Immature natural killer cell (primary cell): ENCODE measurements at places on chromosomes 5 and 9. TPM values are rescaled to one million over a fixed set of nuclear protein-coding genes. Genes with fewer than 3 reads are reported as not detected.

- no peak for DNase-seq
- H3K4me1 ChIP-seq = no peaks in the 10 kb centered on the region
- H3K27me3 ChIP-seq = peaks cover 2% of the 10 kb centered on the region
- peaks cover 4% of the 10 kb centered on the region for H3K36me3 ChIP-seq
- H3K4me3 ChIP-seq = no peak overlapping the region
Measured at GRCh38 chr5:11684607-11685006, 219.6 kb downstream of the CTNND2 start.

GRCh38 chr9:94901019-94901363 is 174.5 kb downstream of the AOPEP start:
- H3K36me3 ChIP-seq = no peaks in the 10 kb centered on the region
- H3K4me1 ChIP-seq = no peaks in the 10 kb centered on the region
- DNase-seq = no peak

Gene FTMT
- polyA plus RNA-seq = not detected

GRCh38 chr5:148820461-148821395 is 5.7 kb upstream of the ADRB2 start:
- H3K4me3 ChIP-seq = no peak overlapping the region
- no peaks in the 10 kb centered on the region for H3K36me3 ChIP-seq
- no peak overlapping the region for H3K27ac ChIP-seq

GRCh38 chr5:87383216-87383615 is 29.5 kb downstream of the CCNH start:
- H3K27ac ChIP-seq = peak overlapping the region; percentile 20
- no peaks in the 10 kb centered on the region for H3K27me3 ChIP-seq
- peaks cover 17% of the 10 kb centered on the region for H3K4me1 ChIP-seq
- H3K36me3 ChIP-seq = peaks cover 9% of the 10 kb centered on the region
- DNase-seq = no peak
- no peak overlapping the region for H3K4me3 ChIP-seq

- no peak overlapping the region for H3K4me3 ChIP-seq
- H3K4me1 ChIP-seq = no peaks in the 10 kb centered on the region
- H3K27me3 ChIP-seq = peaks cover 1% of the 10 kb centered on the region
- H3K36me3 ChIP-seq = peaks cover 27% of the 10 kb centered on the region
- DNase-seq = no peak
Measured at GRCh38 chr5:72209147-72210115, 102.2 kb downstream of the MAP1B start.

GRCh38 chr5:73213566-73213998 is 40.6 kb downstream of the TMEM174 start:
- H3K4me1 ChIP-seq = peaks cover 6% of the 10 kb centered on the region
- no peak for DNase-seq
- peaks cover 54% of the 10 kb centered on the region for H3K27me3 ChIP-seq
- no peak overlapping the region for H3K4me3 ChIP-seq

Gene GABBR2
- not detected for polyA plus RNA-seq
